ENCODE measurements at places on chromosomes 2 and 18.

DNA sequence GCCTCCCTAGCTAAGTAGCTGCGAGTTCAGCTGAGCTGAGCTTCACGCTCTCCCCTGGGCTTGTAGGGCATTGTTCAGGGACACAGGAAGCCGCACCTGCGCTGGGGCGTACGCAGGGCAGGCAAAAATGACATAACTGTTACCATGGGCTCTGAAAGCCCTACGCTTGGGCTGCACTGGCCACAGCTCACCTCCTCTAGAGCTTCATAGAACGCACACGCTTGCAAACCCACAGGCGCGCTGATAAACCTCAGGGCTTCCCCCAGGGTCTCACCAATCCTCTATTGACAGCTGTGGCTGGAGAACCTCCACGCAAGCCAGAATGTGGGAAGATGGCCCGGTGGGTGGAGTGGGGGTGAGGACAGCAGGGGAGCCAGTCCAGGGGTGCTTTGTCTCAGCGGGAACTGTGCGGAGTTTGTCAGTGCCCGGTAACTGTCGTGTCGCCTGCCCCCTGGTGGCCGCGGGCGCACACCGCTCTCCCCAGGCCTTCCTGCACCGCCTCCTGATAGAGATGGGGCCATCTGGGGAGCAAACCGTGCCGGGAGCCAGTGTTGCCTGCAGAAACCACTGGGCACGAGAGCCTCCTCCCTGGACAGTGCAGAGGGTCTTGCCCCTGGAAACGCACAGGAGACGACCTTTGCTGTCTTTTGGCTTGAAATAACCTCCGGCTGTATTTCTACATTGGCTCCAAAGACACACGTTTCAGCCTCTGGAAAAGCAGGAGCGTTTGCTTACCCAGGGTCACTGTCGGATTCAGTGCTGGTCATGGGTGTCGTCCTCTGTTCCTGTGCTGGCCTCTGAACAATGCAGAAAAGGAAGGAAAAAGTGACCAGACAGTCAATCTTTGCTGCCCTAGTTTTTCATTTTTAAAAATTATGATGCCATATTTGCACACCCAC, 17.0 kb upstream of the CIDEA start:
- peak; percentile 44 for DNase-seq

DNA sequence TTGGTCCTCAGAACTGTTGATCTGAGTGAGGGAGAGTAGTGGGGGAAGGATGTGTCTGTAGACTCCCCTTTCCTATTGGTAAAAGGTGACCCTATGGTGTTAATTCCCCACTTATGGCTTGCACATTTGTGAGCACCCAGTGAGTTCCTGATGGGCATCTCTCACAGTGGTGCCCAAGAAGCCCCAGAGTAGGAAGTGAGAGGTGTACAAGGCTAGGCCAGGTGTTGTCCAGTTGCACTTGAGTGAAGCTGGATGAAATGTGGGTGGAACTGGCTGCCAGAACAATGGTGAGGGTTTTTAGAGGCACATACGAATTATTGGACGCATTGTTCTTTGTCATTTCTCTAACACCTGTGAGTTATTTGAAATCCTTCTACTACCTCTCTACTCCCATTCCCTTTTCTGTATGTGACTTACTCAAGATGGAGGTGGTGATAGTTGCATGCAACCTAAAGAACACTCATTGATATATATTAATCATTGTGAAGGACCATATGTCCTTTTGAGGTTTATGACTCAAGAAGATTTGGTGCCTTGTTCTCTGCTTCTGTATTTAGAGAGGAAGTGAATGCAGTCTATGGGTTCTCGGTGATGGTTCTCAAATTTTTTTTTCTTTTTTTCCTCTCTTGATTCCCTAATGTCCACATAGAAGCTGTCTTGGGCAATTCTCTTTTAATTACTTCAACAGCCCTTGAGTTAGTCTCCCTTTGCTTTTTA, 162.7 kb downstream of the FSHR start:
- DNase-seq: no peak

GRCh38 chr18:61876899-61877298, 15.9 kb downstream of the RNF152 start:
- DNase-seq: no peak

DNA sequence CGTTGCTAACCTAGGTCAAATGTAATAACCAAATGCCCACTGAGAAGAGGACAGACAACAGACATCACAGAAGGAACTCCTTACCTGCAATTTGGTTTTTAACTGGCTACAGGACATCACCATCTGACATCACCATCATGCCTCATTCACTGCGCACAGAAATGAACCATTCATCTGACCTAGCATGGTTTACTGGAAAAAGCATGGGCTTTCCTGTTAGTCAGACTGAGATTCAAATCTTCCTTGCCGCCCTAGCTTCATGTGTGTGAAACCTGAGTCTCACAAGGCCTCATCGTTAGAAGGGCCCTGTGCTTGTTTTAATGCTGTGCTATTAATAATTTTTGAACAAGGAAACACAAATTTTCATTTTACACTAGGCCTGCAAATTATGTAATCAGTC, 1.1 kb upstream of the HIBCH start:
- no peak for DNase-seq

- no peak for DNase-seq
Observed at GRCh38 chr2:19890104-19890503, 11.7 kb downstream of the TTC32 start.

DNA sequence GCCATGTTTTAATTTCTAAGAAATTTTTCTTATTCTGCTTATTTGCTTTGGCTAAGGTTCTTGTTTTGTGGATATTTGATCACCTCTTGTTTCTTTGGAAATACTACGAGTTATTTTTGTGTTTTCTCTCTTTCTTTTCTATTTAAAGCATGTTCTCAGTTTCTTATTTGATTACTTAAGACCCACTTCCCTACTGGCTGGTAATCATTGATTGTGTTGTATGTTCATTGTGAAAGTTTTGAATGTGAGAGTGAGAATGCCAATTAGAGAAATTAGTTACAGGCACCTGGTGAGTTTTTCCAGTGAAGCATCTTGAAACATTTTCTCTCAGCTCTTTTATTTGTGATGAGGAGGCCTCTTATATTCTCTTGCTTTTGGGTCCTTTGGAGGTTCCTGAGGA, 226.7 kb upstream of the MC4R start:
- DNase-seq: no peak

DNA sequence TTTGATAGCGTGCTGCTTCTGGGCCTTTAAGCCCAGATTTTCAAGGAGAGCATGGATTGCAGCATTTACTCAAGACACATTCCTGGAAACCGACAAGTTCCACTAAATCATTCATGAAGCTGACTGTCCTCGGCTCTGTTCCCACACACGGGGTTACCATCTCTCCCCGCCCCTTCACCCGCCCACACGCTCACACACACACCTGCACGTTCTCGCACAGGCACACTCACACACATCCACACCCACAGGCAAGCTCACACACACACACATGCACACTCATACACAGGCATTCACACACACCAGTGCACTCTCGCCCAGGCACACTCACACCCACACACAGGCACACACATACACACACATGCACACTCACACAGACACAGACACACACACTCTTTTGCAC, 150.0 kb upstream of the AGAP1 start:
- peak; percentile 85 for DNase-seq

- no peak for DNase-seq
Observed at GRCh38 chr18:47912794-47913585, 17.5 kb downstream of the SMAD2 start.

Measured in M059J (cell line).